ENCODE measurements at places on chromosomes 4 and X. TPM values are rescaled to one million over a fixed set of nuclear protein-coding genes. Genes with fewer than 3 reads are reported as not detected.

The USP46 gene
- 2.3 TPM for polyA plus RNA-seq

The RNF150 gene
- 0.21 TPM for polyA plus RNA-seq

The GSX2 gene
- polyA plus RNA-seq: not detected

The DMRTC1 gene
- not detected for polyA plus RNA-seq

The ADH7 gene
- polyA plus RNA-seq: not detected

The MORC4 gene
- 0.10 TPM for polyA plus RNA-seq

The FAT1 gene
- polyA plus RNA-seq: not detected

The ITIH6 gene
- polyA plus RNA-seq: not detected

The ZAR1 gene
- not detected for polyA plus RNA-seq

GRCh38 chr4:112361181-112361791, 64.1 kb downstream of the ALPK1 start:
- no peak for DNase-seq

DNA sequence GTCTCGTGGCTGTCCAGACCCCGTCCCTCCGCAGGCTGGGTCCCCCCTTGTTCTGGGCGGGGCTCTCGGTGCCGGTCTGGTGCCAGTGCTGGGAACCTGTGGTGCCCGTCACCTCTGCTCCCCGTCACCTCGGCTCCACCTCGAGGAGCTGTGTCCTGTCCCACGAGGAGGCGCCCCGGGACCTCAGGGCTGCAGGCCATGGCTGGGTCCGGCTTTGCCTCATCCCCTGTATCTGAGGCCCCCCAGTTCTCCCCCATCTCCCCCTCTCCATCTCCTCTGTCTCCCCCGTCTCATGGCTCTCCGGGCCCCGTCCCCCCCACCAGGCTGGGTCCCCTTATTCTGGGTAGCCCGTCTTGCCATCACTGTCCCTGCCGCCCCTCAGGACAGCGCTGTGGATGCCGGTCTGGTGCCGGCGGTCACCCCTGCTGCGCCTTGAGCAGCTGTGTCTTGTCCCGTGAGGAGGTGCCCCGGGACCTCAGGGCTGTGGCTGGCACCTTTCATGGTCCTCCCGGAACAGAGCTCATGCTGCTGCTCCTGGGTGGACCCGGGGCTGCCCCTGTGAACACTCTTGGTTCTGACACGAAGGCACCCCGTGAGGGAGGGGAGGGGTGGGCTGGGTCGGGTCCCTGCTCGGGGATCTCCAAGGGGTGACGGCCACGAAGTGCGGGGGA, 13.4 kb upstream of the GTPBP6 start:
- DNase-seq: no peak

DNA sequence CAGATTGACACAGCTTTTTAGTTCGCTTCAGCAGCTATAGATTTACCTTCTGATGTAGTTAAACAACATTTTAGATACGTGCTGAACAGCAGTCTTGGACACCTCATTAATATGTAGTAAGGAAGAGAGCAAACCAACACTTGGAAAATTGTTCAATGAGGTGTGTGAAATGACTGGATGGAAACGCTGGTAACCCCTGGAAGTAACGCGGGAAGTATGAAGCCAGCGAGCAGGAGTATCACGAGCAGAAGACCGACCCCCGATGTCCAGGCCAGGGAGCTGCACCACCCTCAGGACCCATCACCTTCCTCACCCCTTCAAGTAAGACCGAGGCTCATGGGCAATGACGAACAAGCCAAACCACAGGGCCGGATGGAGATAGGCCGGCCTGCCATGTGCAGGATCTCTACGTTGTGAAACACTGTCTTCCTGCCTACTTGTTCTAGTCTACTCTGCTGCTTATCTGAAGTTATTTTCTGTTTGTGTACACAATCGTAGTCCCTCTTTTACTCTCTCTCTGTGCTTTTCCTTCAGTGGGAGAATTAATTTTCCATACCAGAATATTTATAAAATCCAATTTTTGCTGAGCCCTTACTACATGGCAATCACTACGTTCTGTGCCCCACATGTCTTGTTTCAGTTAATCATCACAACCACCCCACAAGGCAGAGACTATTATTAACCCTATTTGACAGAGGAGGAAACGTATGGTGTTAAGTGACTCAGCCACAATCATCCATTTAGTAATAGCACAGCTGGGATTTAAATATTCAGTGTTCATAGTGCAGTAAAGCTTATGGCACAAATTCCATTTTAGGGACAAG, 221.7 kb downstream of the APBB2 start:
- peak; percentile 76 for DNase-seq

DNA sequence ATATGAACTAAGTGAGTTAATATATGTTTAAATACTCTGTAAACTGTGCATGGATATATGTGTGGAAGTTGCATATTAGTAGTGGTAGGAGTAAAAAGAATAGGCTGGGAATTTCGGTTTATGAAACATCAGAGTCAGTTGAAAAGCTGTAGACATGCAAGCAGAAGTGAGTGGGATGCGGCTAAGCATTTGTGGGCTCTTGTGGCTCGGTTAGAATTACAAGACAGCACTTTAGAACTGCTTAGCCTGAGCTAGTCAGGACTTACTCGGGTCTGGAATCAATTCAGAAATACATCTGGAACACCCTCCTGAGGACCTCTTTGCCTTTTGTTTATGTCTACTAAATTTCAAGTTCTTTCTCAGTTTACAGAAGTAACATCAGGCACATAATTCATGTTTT, 93.6 kb downstream of the AFF2 start:
- DNase-seq: no peak

DNA sequence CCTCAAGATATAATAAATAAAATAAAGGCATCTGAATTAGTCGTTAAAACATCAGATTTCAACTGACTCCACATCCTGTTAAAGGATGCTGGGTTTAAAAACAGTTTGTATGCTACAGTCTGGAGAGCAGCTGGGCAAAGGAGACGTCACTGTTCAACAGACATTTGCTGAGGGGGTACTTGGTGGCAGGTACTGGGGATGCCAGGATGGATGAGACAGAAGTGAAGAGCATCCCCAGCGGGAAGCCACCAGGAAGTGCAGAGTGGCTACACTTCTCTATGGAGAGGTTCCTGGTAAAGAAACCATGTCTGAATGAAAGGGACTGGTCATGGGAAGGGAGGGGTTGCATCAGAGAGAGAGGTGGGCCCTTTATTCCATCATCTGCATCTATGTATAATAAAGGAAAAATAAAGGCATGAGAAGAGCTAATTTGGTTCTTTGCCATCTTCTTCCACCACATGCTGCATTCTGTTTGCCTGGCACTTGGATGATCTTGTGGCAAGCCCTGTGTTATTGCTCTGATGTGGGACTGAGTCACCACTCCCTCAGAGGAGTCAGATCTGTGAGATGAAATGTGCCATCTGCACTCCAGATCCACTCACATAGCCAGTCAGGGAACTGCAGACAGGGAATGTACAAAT, 145.0 kb downstream of the SOWAHB start:
- no peak for DNase-seq

GRCh38 chr4:1058198-1058996, 47.0 kb downstream of the FGFRL1 start:
- DNase-seq: no peak

- no peak for DNase-seq
Observed at GRCh38 chr4:75834772-75835154, 67.5 kb downstream of the PPEF2 start.

DNA sequence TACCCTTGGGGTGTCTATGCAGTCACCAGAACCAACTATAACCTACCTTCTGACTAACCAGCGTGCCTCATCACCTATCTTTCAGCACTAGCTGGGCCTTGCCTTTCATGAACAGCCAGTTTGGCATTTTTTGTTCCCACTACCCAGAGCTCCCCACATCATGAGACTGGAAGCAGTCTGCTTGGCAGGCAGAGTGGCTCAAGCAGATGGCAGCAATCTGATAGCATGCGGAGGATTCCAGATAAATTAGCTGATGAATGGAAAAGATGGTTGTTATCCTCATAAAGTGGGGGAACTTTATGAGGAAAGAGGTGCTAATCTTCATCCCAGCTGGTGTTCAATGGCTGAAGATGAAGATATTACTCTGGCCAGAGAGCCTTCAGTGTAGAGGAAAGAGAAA, 243.2 kb upstream of the EDA2R start:
- DNase-seq: no peak

DNA sequence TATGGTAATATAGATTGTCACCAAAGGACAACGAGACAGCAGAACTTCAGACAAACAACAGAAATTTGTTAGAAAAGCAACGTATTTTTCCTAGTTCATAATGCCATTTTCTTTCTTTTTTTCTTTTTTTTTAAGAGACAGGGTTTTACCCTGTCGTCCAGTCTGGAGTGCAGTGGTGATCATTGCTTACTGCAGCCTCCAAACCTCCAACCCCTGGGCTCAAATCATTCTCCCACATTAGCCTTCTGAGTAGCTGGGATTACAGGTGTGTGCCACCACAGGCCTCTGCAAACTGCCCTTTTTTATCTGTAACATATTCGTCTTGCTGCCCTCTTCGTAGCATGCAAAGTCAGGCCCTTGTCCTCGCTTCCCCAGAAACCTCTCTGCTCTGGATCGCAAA, 116.5 kb upstream of the PDLIM3 start:
- no peak for DNase-seq

DNA sequence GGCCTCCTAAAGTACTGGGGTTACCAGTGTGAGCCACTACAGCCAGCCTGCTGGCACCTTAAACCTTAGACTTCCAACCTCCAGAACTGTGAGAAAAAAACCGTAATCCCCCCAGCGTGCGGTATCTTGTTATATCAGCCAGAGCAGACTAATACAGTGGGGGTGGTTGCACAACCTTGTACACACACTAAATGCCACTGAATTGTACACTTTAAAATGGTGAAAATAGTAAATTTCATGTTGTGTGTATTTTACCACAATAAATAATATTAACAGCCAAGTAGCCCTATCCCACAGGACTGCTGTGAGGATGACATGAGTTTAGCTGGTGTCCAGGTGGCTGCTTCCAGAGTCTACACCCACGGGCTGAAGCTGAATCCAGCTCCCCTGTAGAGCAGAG, 38.8 kb downstream of the ZBTB49 start:
- DNase-seq: no peak

GRCh38 chr4:99826016-99826415, 9.4 kb downstream of the DAPP1 start:
- DNase-seq: no peak

- no peak for DNase-seq
Observed at GRCh38 chr4:52755426-52755825, 4.2 kb upstream of the ERVMER34-1 start.
